ENCODE measurements at places on chromosomes 16 and 17. TPM values are rescaled to one million over a fixed set of nuclear protein-coding genes. Genes with fewer than 3 reads are reported as not detected.

GRCh38 chr16:64234200-64234599, 887.7 kb downstream of the CDH11 start:
- no peak for DNase-seq
- no peak overlapping the region for H3K4me3 ChIP-seq
- H3K36me3 ChIP-seq = peaks cover 5% of the 10 kb centered on the region
- H3K27ac ChIP-seq = no peak overlapping the region
- no peaks in the 10 kb centered on the region for H3K27me3 ChIP-seq

DNA sequence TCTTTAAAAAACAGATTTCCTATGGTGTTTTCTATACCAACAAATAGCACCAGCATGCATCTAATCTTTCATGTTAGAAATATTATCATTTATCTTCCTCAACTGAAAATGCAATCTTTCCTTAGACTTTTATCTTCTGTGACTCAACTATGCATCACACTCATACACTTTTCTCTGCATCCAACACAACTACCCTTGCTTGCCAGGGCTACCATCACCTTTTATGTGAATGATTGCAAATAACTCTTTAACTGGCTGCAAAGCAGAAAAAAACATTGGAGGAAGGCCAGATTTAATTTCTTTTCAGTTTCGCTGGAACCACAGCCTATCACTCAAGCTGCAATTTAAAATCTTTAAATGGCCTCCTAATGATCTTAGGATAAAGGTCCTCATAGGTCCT, 212.9 kb downstream of the CDH8 start:
- H3K4me1 ChIP-seq = no peaks in the 10 kb centered on the region
- H3K4me3 ChIP-seq = no peak overlapping the region
- H3K36me3 ChIP-seq = peaks cover 6% of the 10 kb centered on the region
- DNase-seq = no peak
- H3K27me3 ChIP-seq = no peaks in the 10 kb centered on the region

GRCh38 chr17:40541060-40541872, 24.0 kb downstream of the CCR7 start:
- H3K4me3 ChIP-seq = peak overlapping the region; percentile 70
- peak; percentile 72 for DNase-seq
- no peaks in the 10 kb centered on the region for H3K36me3 ChIP-seq
- H3K4me1 ChIP-seq = peaks cover 57% of the 10 kb centered on the region
- peak overlapping the region; percentile 89 for H3K27ac ChIP-seq

GRCh38 chr17:16419074-16419928, 3.9 kb downstream of the TRPV2 start:
- no peaks in the 10 kb centered on the region for H3K27me3 ChIP-seq
- peak overlapping the region; percentile 99 for H3K4me3 ChIP-seq
- H3K4me1 ChIP-seq = peaks cover 46% of the 10 kb centered on the region

GRCh38 chr17:63262751-63263476, 183.2 kb downstream of the CYB561 start:
- H3K36me3 ChIP-seq = no peaks in the 10 kb centered on the region
- no peaks in the 10 kb centered on the region for H3K4me1 ChIP-seq
- DNase-seq = no peak
- no peaks in the 10 kb centered on the region for H3K27me3 ChIP-seq
- no peak overlapping the region for H3K4me3 ChIP-seq
- H3K27ac ChIP-seq = no peak overlapping the region

- peak overlapping the region; percentile 86 for H3K27ac ChIP-seq
- H3K27me3 ChIP-seq = no peaks in the 10 kb centered on the region
- H3K4me3 ChIP-seq = peak overlapping the region; percentile 62
These were observed 21.8 kb downstream of the XYLT1 start for GRCh38 chr16:17448640-17449638.

DNA sequence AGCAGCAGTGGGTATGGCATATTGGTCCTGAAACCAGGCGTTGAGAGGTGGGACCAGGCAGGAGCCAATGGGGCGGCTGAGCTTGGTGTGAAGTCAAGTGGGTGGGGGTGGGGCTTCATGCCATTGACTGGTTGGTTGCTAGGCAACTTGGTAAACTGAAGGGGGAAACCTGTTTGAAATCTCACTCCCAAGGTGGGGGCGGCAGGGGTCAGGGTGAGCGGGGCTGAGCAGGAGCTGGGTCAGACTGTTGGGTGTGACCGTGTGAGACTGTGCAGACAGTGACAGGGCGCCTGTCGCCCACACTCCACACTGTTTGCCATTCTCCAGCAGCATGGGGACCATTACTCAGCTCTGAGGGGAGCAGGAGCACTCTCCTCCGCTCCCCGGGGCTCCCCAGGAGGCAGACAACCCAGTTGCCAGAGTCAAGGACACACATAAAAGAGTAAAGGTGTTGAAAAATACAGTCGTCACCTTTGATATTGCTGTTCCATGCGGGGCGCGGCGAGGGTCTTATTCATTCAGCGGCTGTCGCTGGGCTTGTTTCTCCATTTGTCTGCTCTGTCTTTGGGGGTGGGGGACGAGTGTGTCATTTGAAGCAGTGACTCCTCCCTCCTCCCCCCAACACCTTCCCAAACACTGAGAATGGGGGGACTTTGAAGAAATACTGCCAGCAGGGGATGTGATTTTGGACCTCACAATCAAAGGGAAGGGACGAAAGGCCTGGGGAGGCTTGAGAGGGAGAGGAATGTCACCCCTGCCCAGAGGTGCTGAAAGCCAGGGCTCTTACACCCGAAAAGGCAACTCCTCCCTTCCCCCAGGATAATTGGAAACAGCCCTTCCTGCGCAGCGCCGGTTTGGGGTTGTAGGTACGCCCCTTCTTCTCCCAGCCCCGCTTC, 1.2 kb upstream of the EFNB3 start:
- peaks cover 33% of the 10 kb centered on the region for H3K27me3 ChIP-seq
- peaks cover 5% of the 10 kb centered on the region for H3K36me3 ChIP-seq
- DNase-seq = no peak
- H3K4me1 ChIP-seq = no peaks in the 10 kb centered on the region
- no peak overlapping the region for H3K4me3 ChIP-seq
- H3K27ac ChIP-seq = no peak overlapping the region

MT1G gene
- total RNA-seq = 7.5 TPM

ANKRD40CL gene
- not detected for total RNA-seq

BCL6B gene
- total RNA-seq = 1.1 TPM

ANTKMT gene
- total RNA-seq = 37.9 TPM

KRTAP9-2 gene
- total RNA-seq = not detected
